ENCODE measurements at places on chromosomes 7 and 10.

DNA sequence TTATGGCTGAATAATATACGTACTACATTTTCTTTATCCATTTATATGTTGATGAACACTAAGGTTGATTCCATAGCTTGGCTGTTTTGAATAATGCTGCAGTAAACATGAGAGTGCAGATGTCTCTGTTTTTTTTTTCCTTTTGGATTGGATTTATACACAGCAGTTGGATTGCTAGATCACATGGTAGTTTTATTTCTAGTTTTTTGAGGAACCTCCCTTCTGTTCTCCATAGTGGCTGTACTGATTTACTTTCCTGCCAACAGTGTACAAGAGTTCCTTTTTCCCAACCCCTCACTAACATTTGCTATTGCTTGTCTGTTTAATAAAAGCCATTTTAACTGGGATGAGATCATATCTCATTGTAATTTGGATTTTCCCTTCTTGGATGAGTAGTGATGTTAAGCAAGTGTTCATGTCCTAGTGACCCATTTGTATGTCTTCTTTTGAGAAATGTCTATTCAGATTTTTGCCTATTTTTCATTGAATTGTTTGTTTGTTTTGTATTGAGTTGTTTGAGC, 36.0 kb downstream of the ABCA13 start:
- DNase-seq, result no peak

GRCh38 chr7:129776362-129776722, 164.8 kb downstream of the NRF1 start:
- no peak for DNase-seq

DNA sequence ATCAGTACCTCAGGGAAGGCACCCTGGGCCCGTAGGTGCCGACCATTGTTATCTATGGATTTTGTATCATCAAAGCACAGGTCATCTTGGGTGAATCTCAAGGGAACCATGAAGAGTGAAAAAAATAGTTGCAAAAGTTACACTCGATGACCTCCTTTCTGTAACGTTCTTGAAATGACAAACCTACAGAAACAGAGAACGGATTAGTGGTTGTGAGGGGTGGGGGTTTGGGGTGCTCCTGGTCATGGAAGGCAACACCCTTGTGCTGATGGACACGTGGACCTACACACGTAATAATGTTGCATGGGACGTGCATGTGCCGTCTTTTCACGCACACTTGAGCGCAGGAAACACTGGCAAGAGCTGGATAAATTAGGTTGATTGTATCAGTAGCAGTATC, 655.9 kb downstream of the SDK1 start:
- no peak for DNase-seq

DNA sequence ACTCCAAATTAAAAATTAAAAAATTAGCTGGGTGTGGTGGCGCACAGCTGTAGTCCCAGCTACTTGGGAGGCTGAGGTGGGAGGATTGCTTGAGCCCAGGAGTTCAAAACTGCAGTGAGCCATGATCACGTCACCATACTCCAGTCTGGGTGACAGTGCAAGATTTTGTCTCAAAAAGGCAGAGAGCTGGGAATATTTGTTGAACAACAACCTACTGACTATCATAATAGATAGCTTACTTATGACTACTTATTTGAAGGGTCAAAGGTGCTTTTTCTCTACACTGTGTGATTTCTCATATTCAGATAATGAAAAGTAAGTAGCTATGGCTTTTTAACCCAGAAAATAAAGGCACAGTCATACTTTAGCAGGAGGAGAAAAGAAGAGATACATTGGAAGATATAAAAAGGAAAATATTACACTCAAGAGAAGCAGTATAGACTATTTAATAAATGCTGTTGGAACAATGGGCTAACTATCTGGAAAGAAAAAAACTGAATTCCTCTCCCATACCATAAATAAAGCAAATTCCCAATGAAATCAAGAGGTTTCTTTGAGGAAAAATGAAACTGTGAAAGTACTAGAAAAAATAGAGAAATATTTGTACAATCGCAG, 6.7 kb downstream of the GSDME start:
- no peak for DNase-seq

- DNase-seq, result no peak
Measured at GRCh38 chr7:40305229-40305628, 170.4 kb downstream of the SUGCT start.

GRCh38 chr10:93459466-93459865, 22.7 kb downstream of the MYOF start:
- no peak for DNase-seq

- no peak for DNase-seq
Measured at GRCh38 chr7:120360918-120361317, 87.9 kb downstream of the KCND2 start.

GRCh38 chr7:128931965-128932861, 5.5 kb upstream of the IRF5 start:
- DNase-seq, result no peak

- DNase-seq, result no peak
Measured at GRCh38 chr10:99761365-99761764, 21.1 kb upstream of the ABCC2 start.

- DNase-seq, result no peak
Measured at GRCh38 chr10:99769706-99770105, 12.7 kb upstream of the ABCC2 start.

GRCh38 chr10:35306852-35307251, 29.5 kb upstream of the CCNY start:
- DNase-seq, result no peak

GRCh38 chr7:47233996-47234395, 347.9 kb downstream of the TNS3 start:
- no peak for DNase-seq

GRCh38 chr10:30774261-30774660, 144.7 kb upstream of the LYZL2 start:
- DNase-seq, result no peak
